Activated naive CD8-positive, alpha-beta T cell treated with anti-CD3 and anti-CD28 coated beads for 36 hours (primary cell): ENCODE measurements at places on chromosomes 1 and 21. TPM values are rescaled to one million over a fixed set of nuclear protein-coding genes. Genes with fewer than 3 reads are reported as not detected.

Gene F11R
- 12.8 TPM for total RNA-seq

Gene HSPB7
- total RNA-seq = not detected

Gene KIF26B
- 0.60 TPM for total RNA-seq

Gene FMO4
- 2.7 TPM for total RNA-seq

Gene FCRL4
- not detected for total RNA-seq

Gene CRNN
- total RNA-seq = not detected

Gene MPZ
- 2.9 TPM for total RNA-seq

Gene HES2
- total RNA-seq = not detected

Gene CRB1
- not detected for total RNA-seq

Gene SPATA46
- not detected for total RNA-seq

Gene COL16A1
- total RNA-seq = 0.93 TPM

Gene SPRR2G
- not detected for total RNA-seq

Gene LYPD8
- not detected for total RNA-seq

Gene RHCE
- 0.29 TPM for total RNA-seq

- DNase-seq = no peak
Measured at GRCh38 chr1:156530006-156530405, 29.4 kb upstream of the MEF2D start.

GRCh38 chr21:22450507-22450906 is 1452.3 kb downstream of the NCAM2 start:
- DNase-seq = no peak

GRCh38 chr1:174008269-174008668 is 13.9 kb downstream of the RC3H1 start:
- no peak for DNase-seq

GRCh38 chr21:35895598-35895997 is 164.7 kb downstream of the SETD4 start:
- DNase-seq = no peak

DNA sequence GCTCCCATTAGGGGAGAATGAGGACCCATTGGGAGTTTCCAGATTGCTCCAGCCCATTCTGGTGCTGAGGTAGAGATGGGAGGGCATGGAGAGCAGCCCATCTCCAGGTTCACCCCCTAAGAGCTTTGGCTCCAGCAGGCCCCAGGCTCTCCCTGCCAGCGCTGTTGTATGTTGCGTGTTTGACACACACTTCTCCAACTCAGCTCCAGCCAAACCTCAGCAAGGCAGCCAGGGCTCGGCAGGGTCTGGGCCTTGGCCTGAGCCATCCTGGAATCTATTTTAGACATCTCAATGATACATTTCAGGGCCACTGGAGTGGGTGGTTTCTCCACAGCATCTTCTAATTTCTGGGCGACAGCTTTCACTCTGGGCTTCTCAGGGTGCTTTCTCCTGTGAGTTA is 117.0 kb downstream of the NAV1 start:
- no peak for DNase-seq

GRCh38 chr1:33121728-33122127 is 40.8 kb downstream of the AZIN2 start:
- no peak for DNase-seq

GRCh38 chr1:29062157-29062942 is 61.4 kb downstream of the TMEM200B start:
- peak; percentile 33 for DNase-seq

- no peak for DNase-seq
Measured at GRCh38 chr1:209457401-209458125, 126.0 kb upstream of the CAMK1G start.

GRCh38 chr1:70034403-70034802 is 171.0 kb downstream of the LRRC40 start:
- no peak for DNase-seq

- DNase-seq = no peak
Measured at GRCh38 chr1:176595217-176595616, 132.2 kb downstream of the PAPPA2 start.

DNA sequence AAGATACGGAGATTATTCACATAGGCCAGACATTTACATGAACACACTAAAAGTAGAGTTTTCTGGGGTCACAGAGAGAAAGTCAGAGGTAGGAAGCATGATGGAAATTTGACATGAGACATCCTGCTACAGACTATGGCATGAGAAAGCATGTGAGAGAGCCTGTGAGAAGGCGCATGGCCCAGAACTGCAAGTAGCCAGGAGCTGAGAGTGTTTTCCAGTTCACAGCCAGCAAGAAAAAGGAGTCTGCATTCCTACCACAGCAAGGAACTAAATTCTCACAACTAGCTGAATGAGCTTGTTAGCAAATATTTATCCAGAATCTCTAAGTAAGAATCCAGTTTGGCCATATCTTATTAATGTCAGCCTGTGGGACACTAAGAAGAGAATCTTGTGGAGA is 673.3 kb downstream of the BRINP3 start:
- no peak for DNase-seq

DNA sequence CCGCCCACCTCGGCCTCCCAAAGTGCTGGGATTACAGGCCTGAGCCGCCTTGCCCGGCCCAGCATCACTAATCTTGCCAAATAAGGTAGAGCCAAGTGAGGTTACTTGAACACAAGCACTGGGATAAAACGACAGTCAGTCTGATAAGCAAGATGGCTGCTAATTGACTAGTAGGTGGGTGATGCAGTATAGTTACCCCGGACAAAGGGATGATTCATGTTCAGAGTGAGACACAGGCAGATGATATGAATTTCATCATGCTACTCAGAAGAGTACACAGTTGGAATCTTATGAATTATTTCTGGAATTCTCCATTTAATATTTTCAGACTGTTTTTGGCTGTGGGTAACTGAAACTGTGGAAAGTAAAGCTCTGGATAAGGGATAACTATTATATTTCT is 178.4 kb downstream of the USP25 start:
- no peak for DNase-seq

- no peak for DNase-seq
Measured at GRCh38 chr1:211605603-211606331, 26.8 kb upstream of the SLC30A1 start.

GRCh38 chr1:32200226-32201010 is at the start of gene CCDC28B:
Gene CCDC28B, plus strand, starts transcription at chr1:32200595. Its CDS starts 1,341 bp downstream, at chr1:32201936.
- peak; percentile 68 for DNase-seq

DNA sequence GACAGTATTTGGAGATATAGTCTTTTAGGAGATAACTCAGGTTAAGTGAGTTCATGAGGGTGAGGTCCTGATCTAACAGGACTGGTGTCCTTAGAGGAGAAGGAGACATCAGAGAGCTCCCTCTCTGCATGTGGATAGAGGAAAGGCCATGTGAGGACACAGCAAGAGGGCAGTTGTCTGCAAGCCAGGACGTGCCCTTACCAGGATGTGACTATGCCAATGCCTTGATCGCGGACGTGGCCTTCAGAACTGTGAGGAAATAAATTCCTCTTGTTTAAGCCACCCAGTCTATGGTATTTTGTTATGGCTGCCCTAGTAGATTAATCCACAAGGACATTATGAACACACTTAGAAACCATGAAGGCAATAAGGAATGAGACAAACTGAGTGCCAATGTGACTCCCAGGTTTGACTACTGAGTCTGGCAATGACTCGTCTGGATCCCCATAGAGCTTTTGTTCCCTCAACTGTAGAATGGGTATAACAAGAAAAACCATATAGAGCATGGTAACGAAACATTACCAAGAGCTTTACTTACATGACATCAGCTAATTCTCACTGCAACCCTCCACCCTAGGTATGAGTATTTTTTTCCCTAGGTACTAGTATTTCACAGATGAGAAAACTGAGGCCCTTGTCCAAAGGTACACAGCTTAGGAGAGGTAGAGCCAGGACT is 6.5 kb downstream of the URB1 start:
- no peak for DNase-seq

DNA sequence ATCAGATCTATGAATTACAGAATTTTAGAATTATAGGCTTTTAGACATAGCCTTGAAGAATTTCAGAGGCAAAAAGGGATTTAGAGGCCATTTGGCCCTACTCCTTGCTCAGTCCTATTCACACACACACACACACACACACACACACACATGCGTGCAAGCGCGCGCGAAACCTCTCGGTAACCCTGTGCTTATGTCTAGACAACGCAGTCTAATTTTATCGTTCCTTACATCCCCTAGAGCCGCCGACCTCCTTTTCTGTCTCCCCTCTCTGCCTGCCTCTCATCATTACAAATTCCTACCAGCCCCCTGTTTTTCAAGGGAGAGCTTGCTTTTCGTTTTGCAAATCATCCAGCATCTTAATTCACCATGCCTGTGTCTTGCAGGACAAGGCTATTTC is 252.1 kb downstream of the FOXD2 start:
- no peak for DNase-seq

DNA sequence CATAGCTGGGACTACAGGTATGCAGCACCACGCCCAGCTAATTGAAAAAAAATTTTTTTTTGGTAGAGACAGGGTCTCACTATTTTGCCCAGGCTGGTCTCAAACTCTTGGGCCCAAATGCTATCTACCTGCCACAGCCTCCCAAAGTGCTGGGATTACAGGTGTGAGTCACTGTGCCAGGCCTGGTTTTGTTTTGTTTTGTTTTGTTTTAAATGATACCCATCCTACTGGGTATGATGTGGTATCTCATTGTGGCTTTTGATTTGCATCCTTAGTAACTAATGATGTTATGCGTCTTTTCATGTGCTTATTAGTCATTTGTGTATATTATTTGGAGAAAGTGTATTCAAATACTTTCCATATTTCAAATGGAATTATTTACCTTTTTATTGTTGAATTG is 142.3 kb downstream of the VPS13D start:
- no peak for DNase-seq

DNA sequence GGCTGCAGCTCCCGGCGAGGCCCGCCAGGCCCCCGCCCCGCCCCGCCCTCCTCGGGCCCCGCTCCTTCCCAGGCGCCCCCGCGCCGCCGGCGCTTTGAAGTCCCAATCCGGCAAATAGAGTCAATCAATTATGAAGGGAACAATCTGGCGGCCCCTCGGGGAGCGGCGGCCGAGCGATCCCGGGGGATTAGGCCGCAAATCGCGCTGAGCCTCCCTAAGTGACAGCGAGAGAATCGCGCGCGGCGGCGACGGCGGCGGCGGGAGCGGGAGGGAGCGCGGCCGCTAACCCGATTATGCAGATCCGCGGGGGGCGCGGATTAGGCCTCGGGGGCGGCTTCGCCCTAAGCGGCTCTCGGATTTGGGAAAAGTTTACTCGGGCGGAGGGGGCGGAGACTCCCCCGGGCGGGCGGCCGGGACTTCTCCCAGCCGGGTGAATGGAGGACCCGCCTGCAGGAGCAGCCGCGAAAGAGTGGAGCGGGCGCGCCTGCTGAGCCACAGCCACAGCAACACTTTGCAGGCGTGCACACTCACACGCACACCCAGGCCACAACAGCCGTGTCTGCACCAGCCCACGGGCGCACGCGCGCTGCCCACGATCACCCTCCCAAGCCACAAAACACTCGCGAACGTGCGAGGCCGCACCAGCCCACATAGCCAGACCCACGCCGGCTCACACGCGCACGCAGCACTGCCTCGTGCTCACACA is 23.0 kb upstream of the DMBX1 start:
- DNase-seq = no peak

GRCh38 chr1:171769171-171769570 is 12.3 kb upstream of the METTL13 start:
- DNase-seq = no peak

GRCh38 chr1:115840605-115841460 is at the start of gene NHLH2:
Gene NHLH2, minus strand, starts transcription at chr1:115841126. Its CDS starts 2,754 bp downstream, at chr1:115838372.
- DNase-seq = no peak

GRCh38 chr1:218027152-218027551 is 257.9 kb upstream of the RRP15 start:
- DNase-seq = no peak

- no peak for DNase-seq
Measured at GRCh38 chr1:227765261-227766014, 30.2 kb downstream of the SNAP47 start.

DNA sequence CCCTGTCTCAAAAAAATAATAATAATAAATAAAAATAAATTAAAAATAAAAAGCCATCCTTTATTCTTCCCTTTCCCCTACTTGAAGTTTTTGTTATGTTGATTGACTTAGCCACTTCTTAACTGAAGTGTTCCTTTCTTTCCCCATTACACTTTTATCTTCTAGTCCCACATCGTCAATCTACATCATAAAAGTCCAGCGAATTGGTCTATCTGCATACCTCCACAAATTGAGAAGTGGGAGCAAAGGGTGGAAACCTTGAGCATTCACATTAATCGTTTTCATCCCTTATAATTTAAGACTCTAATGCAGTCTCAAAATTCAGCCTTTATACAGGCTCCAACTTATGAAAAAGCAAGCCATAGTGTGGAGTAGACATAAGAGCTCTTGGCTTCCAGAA is 6.5 kb upstream of the ZYG11A start:
- no peak for DNase-seq

DNA sequence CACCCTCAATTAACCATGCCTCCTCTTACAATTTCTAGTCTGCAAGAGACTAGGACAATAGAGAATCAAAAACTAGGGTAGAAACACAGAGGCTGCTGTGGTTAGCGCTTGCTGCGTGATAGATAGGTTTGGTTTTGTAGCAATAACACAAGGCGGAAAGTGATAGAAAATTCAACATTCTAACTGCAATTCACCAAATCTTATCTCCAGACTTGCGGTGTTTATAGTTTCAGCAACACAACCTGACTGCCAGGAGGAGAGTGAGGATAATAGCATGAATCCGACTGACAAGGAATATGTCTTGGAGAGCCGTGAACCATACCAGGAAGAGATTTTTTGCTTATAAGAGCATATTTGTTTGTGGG is 30.7 kb upstream of the IFNAR2 start:
- no peak for DNase-seq

- DNase-seq = no peak
Measured at GRCh38 chr1:243916160-243916559, 66.1 kb upstream of the AKT3 start.

DNA sequence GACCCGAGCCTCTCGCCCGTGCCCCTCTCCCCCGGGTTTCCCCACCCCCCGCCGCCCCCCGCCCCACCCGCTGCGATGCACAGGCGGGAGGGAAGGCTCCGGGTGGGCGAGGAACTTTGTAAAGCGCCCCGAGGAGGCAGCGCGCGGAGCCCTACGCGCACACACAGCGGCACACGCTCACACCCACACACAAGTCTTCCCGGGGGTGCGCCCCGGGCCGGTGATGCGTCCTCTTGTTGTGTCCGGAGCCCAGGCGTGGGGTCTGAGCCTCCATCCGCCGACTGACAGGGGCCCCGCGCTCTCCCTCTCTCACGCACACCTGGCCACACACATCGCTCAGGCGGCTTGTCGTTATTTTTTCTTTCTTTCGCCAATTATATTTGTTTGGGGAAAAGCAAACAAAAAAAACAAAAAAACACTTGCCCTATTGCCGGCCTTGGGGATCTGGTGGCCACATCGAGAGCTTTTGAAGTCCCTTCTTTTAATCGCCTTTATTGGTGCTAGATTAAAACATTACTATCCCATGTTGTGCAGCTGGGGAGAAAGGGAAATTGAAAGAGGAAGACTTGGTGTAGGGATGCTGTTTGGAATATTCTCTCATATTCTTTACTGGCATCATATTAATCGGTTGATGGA is 770 bp downstream of the NTNG1 start:
- peak; percentile 45 for DNase-seq

- no peak for DNase-seq
Measured at GRCh38 chr1:227185291-227185690, 133.0 kb downstream of the CDC42BPA start.

DNA sequence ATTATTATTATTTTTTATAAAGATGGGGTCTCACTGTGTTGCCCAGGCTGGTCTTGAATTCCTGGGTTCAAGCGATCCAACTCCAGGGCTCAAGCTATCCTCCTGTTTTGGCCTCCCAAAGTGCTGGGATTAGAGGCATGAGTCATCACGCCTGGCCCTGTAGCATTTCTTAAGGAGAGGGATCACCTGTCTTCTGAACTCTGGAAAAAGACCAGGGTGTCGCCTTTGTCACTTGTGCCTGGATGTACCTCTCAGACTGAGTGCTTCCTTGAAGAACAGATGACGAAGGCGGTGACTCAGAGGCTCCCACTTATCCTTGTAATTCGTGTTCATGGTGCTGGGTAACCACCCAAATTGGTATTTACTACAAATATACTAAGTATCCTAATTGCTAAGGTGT is 2.4 kb upstream of the CGN start:
- no peak for DNase-seq
